HuH-7.5 (cell line): ENCODE measurements at places on chromosomes 3 and 15.

DNA sequence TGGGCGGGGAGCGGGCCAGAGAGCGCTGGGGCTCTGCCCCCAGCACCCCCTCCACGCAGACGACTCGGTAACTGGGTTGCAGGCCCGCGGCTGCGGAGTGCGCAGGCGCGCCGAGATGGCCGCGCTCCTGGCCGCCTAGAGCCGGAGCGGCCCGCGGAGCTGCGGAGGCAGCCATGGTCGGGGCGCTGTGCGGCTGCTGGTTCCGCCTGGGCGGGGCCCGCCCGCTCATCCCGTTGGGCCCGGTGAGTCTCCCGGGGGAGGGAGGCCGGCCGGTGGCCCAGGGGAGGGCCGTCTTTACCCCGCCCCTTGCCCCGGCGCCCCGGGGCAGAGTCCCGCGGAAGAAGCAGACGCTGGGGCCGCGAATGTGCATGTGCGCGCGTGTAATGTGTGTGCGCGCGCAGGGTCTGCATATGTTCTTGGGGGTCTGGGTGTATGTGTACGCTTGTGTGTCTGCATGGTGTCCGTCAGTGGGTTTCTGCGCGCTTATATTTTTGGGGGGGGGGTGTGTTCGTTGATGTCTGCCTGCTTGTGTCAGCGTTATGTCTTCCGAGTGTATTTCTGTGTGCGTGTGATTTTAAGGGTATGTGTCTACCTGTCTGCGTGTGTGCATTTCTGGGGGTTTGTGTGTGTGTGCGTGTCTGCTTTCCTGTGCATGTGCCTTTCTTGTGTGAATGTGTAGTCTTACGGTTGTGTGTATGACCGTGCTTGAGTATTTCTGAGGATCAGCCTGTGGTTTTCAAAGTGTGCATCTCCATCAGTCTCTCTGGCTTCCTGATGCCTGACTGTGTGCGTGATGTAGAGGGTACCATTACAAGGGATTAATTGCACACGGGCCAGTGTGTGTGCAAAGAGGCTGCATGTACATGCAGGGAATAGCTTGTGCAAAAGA is at the start of gene ABHD14A:
Gene ABHD14A, plus strand, starts transcription at position 102 of the 889 bp plus-strand sequence. Its CDS starts 72 bp downstream, at position 174.
- peak; percentile 78 for DNase-seq

GRCh38 chr3:133934073-133934970 is 38.6 kb upstream of the RAB6B start:
- no peak for DNase-seq

GRCh38 chr15:70566047-70566835 is 197.1 kb downstream of the UACA start:
- no peak for DNase-seq

- peak; percentile 68 for DNase-seq
Measured at GRCh38 chr3:14203521-14204079, 25.0 kb downstream of the LSM3 start.

DNA sequence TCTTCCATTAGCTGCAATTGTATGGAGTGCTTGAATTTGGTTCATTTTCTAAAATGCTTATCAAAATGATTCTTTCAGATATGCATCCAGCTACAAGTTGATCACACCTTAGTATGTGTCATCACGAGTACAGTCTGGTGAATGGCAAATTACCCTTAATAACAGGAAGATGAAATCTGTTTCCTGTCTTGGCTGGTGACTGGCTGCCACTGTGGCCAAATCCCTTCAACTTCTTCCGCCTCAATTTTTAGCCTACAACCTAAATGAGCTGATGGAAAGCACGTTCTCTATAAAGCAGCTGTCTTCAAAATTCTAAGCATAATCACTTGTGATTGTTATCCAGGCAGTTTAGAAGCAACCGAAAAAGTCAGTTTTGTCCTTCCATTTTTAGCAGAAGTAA is 387.1 kb upstream of the NECTIN3 start:
- DNase-seq: no peak

DNA sequence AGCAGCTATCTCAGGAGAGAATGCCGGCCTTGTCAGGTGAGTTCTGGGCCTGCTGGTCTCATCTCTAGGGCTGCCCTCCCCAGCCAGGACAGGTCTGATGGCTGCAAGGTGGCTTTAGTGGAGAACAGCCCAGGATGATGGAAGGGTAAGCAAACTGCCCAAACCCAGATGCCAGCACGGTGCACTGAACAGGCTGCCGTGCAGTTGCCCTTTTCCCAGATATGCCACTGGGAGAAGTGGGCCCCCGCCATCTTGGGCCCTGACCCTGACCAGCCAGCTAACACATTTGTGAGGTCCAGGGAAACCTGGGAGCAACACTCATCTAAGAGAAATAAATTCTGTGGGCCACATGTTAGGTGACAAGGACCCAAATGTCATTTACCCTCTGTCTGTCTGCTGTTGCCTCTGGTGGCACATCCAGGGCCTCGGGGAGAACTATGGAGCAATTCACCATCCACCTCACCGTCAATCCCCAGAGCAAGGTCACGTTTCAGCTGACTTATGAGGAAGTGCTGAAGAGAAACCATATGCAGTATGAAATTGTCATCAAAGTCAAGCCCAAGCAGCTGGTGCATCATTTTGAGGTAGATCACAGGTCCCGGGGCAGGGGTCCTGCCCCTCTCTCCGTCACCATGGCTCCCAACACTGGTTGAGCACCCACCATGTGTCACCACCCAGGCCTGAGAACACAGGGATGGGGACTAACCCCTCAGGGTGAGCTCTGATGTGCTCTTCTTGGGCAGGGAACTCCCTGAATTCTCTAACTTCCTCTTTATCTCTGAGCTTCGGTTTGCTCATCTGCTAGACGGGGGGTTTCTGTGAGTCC is 1.8 kb downstream of the ITIH1 start:
- DNase-seq: no peak

GRCh38 chr15:89858661-89859458 is 34.9 kb downstream of the AP3S2 start:
- peak; percentile 51 for DNase-seq
